Thyroid gland (tissue), 4 donors: ENCODE measurements at places on chromosomes 1 and 21. TPM values are rescaled to one million over a fixed set of nuclear protein-coding genes. Genes with fewer than 3 reads are reported as not detected.
A peak's percentile ranks its signal among the peaks of the same experiment; 100 is the strongest.

The TMEM50B gene
- total RNA-seq = 399 TPM

The TIAM1 gene
- total RNA-seq = 2.5 TPM

The HTR1D gene
- not detected for total RNA-seq

The CROCC gene
- total RNA-seq = 15.2 TPM

The CFHR5 gene
- total RNA-seq = not detected

The LORICRIN gene
- not detected for total RNA-seq

The ATP6V1G3 gene
- total RNA-seq = not detected

- H3K4me1 ChIP-seq = no peaks in the 10 kb centered on the region
- no peak overlapping the region for H3K4me3 ChIP-seq
- H3K36me3 ChIP-seq = no peaks in the 10 kb centered on the region
- DNase-seq = no peak
Measured at GRCh38 chr21:26748066-26748465, 97.1 kb downstream of the ADAMTS1 start.

GRCh38 chr1:234188454-234188792, 184.8 kb upstream of the COA6 start:
- no peak overlapping the region for H3K4me3 ChIP-seq
- H3K4me1 ChIP-seq = no peaks in the 10 kb centered on the region
- H3K36me3 ChIP-seq = no peaks in the 10 kb centered on the region

DNA sequence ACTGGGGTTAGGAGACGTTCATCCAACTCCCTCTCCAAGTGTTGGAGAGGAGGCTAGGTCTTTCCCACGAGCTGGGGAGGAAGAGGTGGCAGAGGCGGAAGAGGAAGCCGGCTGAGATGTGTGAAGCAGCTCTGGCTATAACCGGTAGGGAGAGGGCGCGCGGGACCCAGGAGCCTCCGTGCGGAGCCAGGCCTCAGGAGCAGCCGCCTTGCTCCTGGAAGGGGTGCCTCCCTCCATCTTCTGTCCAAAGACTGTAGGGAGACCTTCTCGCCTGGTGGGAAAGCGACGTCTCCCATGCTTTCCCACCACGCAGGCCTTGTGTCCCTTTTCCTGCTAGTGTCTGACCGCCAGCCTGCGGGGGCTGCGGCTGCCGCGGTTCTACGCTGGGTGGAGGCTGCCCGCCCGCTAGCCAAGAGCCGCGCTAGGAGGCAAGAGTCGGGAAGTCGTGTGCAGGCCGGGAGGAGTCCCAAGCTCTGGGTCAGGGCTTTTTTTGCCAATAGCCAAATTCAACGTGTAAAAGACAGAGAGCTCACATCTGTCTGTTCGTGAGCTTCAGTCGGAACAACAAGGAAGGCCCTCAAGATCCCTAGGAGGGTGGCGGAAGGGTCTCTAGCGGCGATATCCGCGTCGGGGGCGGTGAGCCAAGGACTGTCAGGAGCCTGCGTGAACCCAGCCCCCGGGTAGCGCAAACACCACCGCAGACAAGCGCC, 8.4 kb upstream of the NBPF11 start:
- H3K27me3 ChIP-seq = no peaks in the 10 kb centered on the region
- no peak overlapping the region for H3K4me3 ChIP-seq
- no peak overlapping the region for H3K27ac ChIP-seq
- no peaks in the 10 kb centered on the region for H3K36me3 ChIP-seq

- no peak for DNase-seq
- no peak overlapping the region for H3K4me3 ChIP-seq
- H3K27ac ChIP-seq = no peak overlapping the region
- H3K27me3 ChIP-seq = no peaks in the 10 kb centered on the region
- no peaks in the 10 kb centered on the region for H3K4me1 ChIP-seq
- no peaks in the 10 kb centered on the region for H3K36me3 ChIP-seq
Measured at GRCh38 chr1:114000406-114000805, 21.1 kb downstream of the OLFML3 start.

DNA sequence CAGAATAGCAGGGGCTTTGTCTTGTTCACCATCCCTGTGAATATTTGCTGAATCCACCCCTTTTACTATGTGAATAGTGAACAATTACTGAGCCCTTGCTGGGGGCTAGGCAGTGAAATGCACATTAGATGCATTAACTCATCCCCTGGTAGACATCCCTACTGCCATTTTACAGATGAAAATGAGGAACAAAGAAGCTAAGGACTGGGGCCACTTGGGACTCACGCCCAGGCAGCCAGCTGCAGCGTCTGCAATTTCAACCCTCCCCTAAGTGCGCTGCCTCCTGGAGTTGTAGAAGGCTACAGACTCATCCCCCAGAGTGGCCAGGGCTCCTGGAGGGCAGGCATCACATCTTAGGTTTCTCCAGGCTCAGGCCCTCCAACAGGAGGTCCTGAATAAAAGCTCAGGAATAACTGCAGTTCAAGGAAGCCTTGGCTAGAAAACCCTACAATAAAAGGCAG, 31.6 kb downstream of the CAPZB start:
- no peak for DNase-seq
- H3K27me3 ChIP-seq = no peaks in the 10 kb centered on the region
- H3K4me3 ChIP-seq = no peak overlapping the region
- H3K36me3 ChIP-seq = no peaks in the 10 kb centered on the region
- peaks cover 94% of the 10 kb centered on the region for H3K4me1 ChIP-seq
- peak overlapping the region; percentile 51 for H3K27ac ChIP-seq

DNA sequence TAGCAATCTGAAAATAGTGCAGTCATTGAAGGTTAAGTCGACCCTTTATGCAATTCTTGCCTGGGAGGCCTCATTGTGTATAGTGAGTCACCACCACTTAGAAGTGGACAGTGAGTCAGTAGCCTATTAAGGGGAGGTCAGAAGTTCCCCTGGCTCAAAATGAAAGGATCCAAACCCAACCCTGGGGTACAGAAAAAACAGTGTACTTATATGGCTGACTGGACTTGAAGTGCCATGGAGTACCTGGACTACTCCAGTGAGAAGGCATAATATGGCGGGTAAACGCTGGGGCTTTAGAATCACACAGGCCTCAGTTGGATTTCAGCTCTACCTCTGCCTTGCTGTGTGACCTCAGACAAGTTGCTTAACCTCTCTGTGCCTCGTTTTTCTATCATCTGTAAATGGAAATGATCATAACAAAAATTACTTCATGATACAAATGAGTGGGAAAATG, 2.2 kb upstream of the BCL9 start:
- H3K27me3 ChIP-seq = no peaks in the 10 kb centered on the region
- H3K36me3 ChIP-seq = no peaks in the 10 kb centered on the region
- peak; percentile 74 for DNase-seq
- H3K27ac ChIP-seq = peak overlapping the region; percentile 76

DNA sequence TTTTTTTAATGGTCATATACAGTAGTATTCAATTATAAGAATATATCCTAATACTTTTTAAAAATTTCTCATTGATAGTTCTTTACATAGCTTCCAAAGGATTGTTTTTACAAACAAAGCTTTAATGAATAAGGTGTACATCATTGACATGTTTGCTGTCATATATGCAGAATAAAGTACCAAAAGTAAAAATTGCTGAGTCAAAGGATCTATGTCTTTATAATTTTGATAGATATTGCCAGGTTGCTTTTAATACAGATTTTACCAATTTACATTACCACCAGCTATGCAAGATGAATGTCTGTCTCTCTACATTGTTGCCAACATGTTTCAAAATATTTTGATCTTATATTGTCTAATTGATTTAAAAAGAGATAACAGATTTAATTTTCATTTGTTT, 173.9 kb upstream of the FAM78B start:
- H3K27me3 ChIP-seq = no peaks in the 10 kb centered on the region
- no peak for DNase-seq
- no peaks in the 10 kb centered on the region for H3K4me1 ChIP-seq
- no peaks in the 10 kb centered on the region for H3K36me3 ChIP-seq
- H3K27ac ChIP-seq = no peak overlapping the region
- no peak overlapping the region for H3K4me3 ChIP-seq

GRCh38 chr1:22363403-22364325, 88.0 kb upstream of the ZBTB40 start:
- H3K27me3 ChIP-seq = no peaks in the 10 kb centered on the region
- H3K4me3 ChIP-seq = no peak overlapping the region
- no peak for DNase-seq
- peak overlapping the region; percentile 65 for H3K27ac ChIP-seq
- no peaks in the 10 kb centered on the region for H3K36me3 ChIP-seq

- no peaks in the 10 kb centered on the region for H3K27me3 ChIP-seq
- H3K36me3 ChIP-seq = no peaks in the 10 kb centered on the region
- DNase-seq = no peak
- H3K27ac ChIP-seq = no peak overlapping the region
- no peak overlapping the region for H3K4me3 ChIP-seq
Measured at GRCh38 chr1:216553040-216553439, 129.8 kb upstream of the USH2A start.

DNA sequence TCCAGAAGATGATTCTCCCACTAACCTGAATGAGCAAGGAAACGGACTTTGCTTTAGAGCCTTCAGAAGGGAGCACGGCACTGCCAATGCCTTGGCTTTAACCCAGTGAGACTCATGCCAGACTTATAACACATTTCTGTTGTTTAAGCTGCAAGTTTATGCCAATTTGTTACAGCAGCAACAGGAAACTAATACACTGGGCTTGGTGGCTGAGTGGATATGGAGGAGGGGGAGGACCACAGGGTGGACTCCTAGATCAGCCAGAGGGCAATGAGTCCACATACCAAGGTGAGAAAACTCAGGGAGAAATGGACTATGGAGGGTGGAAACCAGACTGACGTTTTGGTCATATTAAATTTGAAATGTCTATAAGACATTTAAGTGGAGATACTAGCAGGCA, 156.2 kb upstream of the KCNJ6 start:
- no peak for DNase-seq
- no peak overlapping the region for H3K27ac ChIP-seq
- no peaks in the 10 kb centered on the region for H3K36me3 ChIP-seq
- H3K4me3 ChIP-seq = no peak overlapping the region
- H3K27me3 ChIP-seq = no peaks in the 10 kb centered on the region

DNA sequence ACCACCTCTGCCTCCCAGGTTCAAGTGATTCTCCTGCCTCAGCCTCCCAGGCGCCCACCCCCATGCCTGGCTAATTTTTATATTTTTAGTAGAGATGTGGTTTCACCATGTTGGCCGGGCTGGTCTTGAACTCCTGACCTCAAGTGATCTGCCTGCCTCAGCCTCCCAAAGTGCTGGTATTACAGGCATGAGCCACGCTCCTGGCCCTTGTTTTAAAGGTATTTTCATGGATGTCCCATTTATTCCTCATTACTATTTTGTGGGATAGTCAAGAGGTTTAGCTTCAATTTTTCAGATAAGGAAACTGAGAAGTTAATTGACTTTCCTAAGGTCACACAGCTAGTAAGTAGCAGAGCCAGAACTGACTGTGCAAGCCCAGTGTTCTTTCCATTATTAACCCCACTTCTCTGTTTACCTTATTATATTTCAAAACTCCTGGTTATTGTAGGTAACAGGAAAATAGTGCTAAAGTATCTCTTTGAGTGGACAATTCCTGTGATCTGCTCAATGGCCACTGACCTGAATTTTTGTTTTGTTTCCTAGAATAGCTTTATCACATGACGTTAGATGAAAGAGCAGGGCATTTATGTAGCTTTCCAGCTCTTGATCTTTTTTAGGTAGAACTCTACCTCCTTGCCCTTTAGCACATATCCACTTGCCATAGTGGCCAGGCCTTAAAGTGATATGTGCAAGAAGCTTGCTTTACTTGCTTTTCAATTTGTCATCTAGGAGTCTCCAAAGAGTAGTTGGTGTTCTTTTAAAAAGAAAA, 13.6 kb downstream of the ZYG11B start:
- no peaks in the 10 kb centered on the region for H3K27me3 ChIP-seq
- peak; percentile 27 for DNase-seq
- H3K27ac ChIP-seq = peak overlapping the region; percentile 59
- H3K4me3 ChIP-seq = no peak overlapping the region
- H3K4me1 ChIP-seq = peaks cover 49% of the 10 kb centered on the region

GRCh38 chr1:107689159-107689558, 275.8 kb downstream of the VAV3 start:
- H3K27me3 ChIP-seq = no peaks in the 10 kb centered on the region
- peak; percentile 74 for DNase-seq
- no peaks in the 10 kb centered on the region for H3K4me1 ChIP-seq
- H3K4me3 ChIP-seq = no peak overlapping the region
- H3K27ac ChIP-seq = no peak overlapping the region
- no peaks in the 10 kb centered on the region for H3K36me3 ChIP-seq

GRCh38 chr1:54460861-54461387, 54.7 kb upstream of the SSBP3 start:
- no peak overlapping the region for H3K4me3 ChIP-seq
- peaks cover 25% of the 10 kb centered on the region for H3K4me1 ChIP-seq
- no peak for DNase-seq
- no peaks in the 10 kb centered on the region for H3K36me3 ChIP-seq
- no peaks in the 10 kb centered on the region for H3K27me3 ChIP-seq

DNA sequence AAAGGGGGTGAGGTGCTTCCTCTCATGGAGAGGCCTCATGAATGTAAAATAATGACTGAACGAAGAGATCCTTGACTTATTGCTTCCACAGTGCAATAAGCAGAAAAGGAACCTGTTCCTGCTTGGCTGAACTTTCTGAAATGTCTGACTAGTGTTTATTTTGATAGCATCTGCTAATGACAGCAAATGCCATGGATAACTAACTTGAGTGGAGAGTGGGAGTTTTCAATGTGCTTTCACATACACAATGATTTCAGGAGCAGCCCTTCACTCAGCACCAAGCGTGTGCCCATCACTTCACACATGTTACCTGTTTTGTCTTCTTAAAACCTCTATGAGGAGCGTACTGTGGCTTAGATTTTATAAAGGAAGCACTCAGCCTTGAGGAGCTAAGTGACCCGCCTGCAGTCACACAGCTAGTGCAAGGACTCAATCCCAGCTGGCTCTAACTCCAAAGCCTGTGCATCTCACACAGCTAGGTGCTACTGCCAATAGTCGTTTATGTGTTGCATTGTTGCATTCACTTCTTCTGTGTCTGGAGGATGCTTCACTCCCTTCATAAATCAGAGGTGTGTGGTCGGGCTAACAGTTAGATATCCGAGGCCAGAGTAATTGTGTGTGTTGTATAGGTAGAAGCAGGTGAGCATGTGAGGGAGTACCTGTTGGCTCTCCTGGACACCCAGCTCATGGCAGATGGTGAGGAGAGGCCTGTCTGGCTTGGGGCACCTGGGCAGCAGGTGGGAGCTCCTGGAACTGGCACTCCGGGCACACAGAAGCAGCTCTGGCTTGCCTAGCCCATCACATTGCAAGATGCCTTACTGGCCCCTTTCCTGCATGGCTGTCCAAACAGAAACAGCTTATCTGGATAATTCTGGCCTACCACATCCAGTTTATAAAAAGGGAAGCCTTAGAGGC, 12.8 kb downstream of the CASQ2 start:
- peak overlapping the region; percentile 77 for H3K27ac ChIP-seq
- H3K4me1 ChIP-seq = peaks cover 33% of the 10 kb centered on the region
- no peaks in the 10 kb centered on the region for H3K36me3 ChIP-seq
- no peak overlapping the region for H3K4me3 ChIP-seq
- no peaks in the 10 kb centered on the region for H3K27me3 ChIP-seq
- DNase-seq = peak; percentile 60
